ENCODE measurements at places on chromosomes 7 and 10. TPM values are rescaled to one million over a fixed set of nuclear protein-coding genes. Genes with fewer than 3 reads are reported as not detected.

DNA sequence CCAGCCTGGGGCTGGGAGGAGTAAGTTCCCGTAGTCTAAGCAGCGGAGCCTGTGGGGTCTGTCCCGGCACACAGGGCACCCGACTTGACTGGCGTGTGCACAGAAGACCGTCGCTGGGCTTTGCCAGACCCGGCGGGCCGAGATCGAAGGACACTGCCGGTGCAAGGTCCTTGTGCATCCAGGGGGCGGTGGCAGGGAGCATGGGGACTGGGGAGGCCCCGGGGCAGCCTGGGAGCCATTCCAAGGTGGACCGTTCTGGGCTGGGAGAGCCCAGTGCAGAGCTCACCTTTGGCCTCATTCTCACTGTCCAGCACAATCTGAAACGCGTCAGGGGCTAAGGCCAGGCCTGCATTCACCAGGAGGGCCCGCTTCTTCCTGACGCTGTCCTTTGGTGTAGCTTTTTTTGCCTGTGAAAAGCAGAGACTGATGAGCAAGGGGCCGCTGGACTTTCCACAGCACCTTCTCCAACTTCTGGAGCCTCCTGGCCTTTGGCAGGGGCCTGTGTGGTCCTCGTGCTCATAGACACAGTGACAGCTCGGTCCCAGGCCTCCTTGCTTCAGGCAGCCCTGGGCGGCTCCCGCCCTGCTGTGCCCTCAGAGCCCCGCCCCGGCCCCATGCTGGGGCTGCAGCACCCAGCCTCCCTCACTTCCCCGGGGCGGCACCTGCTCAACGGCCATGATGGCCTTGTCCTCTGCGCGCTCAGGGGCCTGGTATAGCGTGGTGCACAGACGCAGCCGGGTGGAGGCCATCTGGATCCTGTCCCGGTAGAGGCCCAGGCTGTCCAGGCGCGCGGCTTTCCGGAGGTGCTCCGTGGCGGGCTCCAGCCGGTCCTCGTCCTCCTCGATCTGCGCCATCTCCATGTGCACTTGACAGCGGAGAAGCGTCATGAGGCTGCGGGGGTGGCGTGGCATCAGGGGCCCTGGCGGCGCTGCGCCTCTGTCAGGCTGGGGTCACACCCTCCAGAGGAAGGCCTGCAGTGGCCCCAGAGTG, 20.3 kb downstream of the CFAP46 start:
- H3K4me1 ChIP-seq = no peaks in the 10 kb centered on the region
- H3K36me3 ChIP-seq = no peaks in the 10 kb centered on the region
- H3K4me3 ChIP-seq = no peak overlapping the region
- no peak overlapping the region for H3K27ac ChIP-seq
- peaks cover 27% of the 10 kb centered on the region for H3K27me3 ChIP-seq

Gene LRGUK
- 0.94 TPM for total RNA-seq

Gene LCOR
- total RNA-seq = 17.5 TPM

DNA sequence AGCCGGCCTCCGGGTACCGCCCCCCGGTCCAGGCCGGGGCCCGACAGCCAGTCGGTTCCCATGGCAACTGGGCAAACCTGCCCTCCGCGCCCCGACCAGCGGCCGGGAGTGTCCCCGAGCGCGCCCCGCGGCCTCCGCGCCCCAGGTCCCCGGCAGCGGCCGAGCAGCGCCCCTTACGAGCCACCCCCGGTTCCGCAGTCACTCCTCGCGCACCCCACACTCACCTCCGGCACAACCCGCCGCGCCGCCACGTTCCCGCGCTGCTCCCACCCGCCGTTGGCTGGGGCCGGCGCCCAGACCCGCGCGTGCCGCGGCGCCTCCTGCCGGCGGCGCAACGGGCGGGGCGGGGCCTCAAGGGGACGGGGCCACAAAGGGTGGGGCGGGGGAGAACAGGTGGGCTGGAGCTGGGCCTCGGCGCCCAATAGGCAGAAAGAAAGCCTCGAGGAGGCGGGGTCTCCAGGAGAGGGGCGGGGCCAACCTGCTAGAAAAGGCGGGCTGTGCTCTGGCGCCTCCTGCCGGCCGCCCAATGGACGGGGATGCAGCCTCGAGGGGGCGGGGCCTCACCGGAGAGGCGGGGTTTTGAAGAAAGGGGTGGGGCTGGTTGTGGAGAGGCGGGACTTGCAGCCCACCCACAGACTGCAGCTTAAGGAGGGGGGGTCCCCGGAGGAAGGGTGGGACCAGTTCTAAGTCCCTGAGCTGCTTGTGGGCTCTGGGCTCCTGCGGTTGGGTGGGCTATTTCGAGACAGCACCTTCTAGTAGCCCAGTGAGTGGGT, at the start of gene RADIL:
TSS of gene RADIL (minus strand) at position 345 of the 773 bp plus-strand sequence. CDS start 5,577 bp downstream, outside the sequence.
- peak within 1 kb of the TSS; percentile 84 for H3K27ac ChIP-seq
- peaks cover 28% of the 10 kb centered on the region for H3K4me1 ChIP-seq
- peaks cover 13% of the 10 kb centered on the region for H3K27me3 ChIP-seq
- peak within 1 kb of the TSS; percentile 76 for H3K4me3 ChIP-seq
- H3K36me3 ChIP-seq = no peaks in the 10 kb centered on the region

DNA sequence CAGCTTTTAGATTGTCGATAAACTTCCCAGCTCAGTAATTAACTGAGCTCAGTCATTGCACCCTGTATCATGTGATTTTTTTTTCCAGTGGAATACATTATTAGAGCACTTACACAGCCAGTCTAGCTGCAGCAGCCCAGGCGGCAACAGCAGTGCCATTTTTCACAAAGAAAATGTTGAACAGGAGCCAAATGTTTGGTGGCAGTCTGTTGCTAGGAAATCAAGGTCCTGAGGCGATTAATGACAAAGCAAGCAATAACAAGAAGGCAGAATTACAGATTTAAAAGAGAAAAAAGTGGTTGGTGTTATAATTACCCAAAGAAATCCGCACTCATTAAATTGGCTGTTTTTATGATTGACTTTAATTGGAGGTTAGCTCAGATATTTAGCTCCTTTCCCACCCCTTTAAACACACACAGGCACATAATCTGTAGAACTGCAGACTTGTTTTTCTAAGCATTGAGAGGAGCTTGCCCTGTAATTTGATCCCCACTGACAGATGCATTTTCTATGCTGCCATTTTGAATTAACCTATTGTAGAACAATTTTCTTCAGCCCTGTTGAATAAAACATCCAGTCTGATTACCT, 267.4 kb downstream of the ADK start:
- no peaks in the 10 kb centered on the region for H3K36me3 ChIP-seq
- H3K4me3 ChIP-seq = no peak overlapping the region
- H3K4me1 ChIP-seq = peaks cover 5% of the 10 kb centered on the region

- no peaks in the 10 kb centered on the region for H3K36me3 ChIP-seq
- no peak overlapping the region for H3K4me3 ChIP-seq
- H3K27me3 ChIP-seq = no peaks in the 10 kb centered on the region
- H3K4me1 ChIP-seq = no peaks in the 10 kb centered on the region
Measured at GRCh38 chr7:28228396-28228795, 47.8 kb upstream of the JAZF1 start.

GRCh38 chr10:14603534-14604102, 171.1 kb downstream of the FAM107B start:
- H3K4me3 ChIP-seq = peak overlapping the region; percentile 73
- peak overlapping the region; percentile 64 for H3K27ac ChIP-seq
- DNase-seq = no peak
- peaks cover 2% of the 10 kb centered on the region for H3K36me3 ChIP-seq
- peaks cover 36% of the 10 kb centered on the region for H3K4me1 ChIP-seq
- H3K27me3 ChIP-seq = no peaks in the 10 kb centered on the region

DNA sequence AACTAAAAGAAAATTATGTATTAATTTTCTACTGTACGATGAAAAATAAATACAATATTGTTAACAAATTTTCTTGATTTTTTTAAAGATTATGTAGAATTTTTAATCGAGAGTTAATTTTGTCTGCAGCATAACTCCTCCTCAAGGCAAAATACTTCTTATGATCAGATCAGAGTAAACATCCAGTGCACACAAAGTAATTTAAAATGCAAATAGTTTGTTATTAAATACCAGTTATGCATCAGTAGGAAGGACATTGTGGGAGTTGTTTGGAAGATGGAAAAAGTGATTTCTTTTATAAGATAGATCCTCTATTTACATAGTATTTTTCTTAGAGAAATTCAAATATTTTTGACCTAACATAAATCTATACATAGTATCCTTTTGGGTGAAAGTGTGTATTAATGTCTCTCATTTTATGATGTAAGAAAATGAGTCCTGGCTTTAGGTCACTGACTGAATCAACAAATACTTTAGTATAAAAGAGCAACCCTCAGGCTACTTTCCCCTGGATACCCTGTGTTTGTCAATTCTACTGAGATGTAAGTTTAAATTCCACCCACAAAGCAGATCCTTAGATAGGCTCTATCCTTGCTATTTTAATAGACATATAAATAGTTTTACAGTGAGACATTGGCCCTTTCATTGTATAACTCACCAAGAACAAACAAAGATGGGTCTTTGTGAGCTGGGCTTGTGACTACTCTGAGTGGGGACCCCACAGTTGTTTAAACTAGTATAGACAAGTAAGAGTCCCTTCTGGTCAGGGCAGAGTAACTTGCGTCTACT, 1133.7 kb downstream of the GATA3 start:
- no peak overlapping the region for H3K27ac ChIP-seq
- H3K4me3 ChIP-seq = no peak overlapping the region
- H3K36me3 ChIP-seq = no peaks in the 10 kb centered on the region
- DNase-seq = no peak

DNA sequence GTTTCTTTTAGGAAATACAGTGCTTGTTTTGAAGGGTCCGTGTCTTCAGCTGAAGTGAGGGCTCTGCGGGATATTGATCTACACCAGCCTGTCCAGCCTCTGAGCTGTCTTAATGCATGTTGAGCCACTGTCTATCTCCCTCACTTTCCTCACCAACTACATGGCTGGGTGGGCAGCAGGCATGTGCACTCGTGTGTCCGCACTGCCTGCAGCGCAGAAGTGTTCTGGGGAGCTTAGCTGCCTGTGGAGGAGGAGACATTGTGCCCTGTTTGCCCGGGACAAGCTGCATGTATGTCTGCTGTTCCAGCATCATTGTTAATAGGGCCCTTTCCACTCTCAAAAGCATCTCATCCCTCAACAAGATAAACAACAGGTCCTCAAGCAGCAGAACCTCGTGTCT, 133.1 kb upstream of the EEPD1 start:
- DNase-seq = no peak
- H3K27me3 ChIP-seq = no peaks in the 10 kb centered on the region
- no peaks in the 10 kb centered on the region for H3K4me1 ChIP-seq
- no peak overlapping the region for H3K4me3 ChIP-seq
- H3K36me3 ChIP-seq = no peaks in the 10 kb centered on the region

- peak within 1 kb of the TSS; percentile 58 for H3K4me3 ChIP-seq
- peaks cover 28% of the 10 kb centered on the region for H3K27me3 ChIP-seq
- H3K4me1 ChIP-seq = peaks cover 25% of the 10 kb centered on the region
- peak; percentile 64 for DNase-seq
- no peaks in the 10 kb centered on the region for H3K36me3 ChIP-seq
- no peak within 1 kb of the TSS for H3K27ac ChIP-seq
Measured at GRCh38 chr10:7666253-7667023, at the start of gene ITIH5. Gene ITIH5 (minus strand): TSS chr10:7666966. CDS start chr10:7666892, 74 bp downstream.

- DNase-seq = no peak
- peak overlapping the region; percentile 63 for H3K27ac ChIP-seq
- H3K4me3 ChIP-seq = peak overlapping the region; percentile 51
- peaks cover 22% of the 10 kb centered on the region for H3K4me1 ChIP-seq
- no peaks in the 10 kb centered on the region for H3K36me3 ChIP-seq
Measured at GRCh38 chr7:150340875-150341262, 560 bp downstream of the RARRES2 start.

Gene SUN3
- total RNA-seq = not detected

GRCh38 chr7:137254766-137255165, 88.8 kb downstream of the PTN start:
- no peak overlapping the region for H3K4me3 ChIP-seq
- no peak for DNase-seq
- H3K36me3 ChIP-seq = no peaks in the 10 kb centered on the region
- H3K4me1 ChIP-seq = no peaks in the 10 kb centered on the region

DNA sequence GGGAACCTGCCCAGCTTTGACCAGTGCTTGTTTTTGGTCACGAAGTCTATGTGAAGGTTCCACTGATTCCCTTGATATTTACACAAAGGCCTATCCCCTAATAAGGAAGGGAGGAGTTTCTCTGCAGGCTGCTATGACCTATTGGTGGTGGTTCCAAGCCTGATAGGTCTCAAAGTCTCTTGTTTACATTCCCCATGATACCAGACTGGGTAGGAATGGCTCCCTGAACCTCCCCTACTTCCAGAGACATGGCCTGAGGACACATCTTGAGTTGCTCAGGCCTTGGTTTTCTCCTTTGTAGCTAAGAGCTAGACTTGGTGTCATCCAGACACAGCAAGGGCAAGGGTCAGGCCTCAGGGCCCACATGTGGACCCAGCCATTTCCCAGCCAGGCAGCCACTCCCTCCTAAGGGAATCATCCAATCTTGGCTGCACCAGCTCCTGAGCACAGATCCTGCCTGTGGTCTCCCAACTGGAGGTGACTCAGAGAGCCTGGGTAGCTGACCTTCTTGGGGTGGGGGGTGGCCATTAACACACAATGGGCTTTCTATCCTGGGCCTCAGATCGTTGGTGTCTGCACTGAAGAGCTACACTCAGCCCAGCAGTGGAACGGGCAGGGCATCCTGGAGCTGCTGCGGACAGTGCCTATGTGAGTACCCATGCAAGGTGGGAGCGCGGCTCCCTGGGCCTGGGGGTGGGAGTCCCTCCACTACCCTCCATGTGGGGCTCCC, 51.0 kb upstream of the TRIM8 start:
- no peak overlapping the region for H3K4me3 ChIP-seq
- peaks cover 28% of the 10 kb centered on the region for H3K4me1 ChIP-seq
- H3K27ac ChIP-seq = no peak overlapping the region

GRCh38 chr7:46864716-46865115, 717.2 kb downstream of the TNS3 start:
- H3K4me1 ChIP-seq = no peaks in the 10 kb centered on the region
- no peaks in the 10 kb centered on the region for H3K27me3 ChIP-seq
- H3K27ac ChIP-seq = no peak overlapping the region
- H3K36me3 ChIP-seq = no peaks in the 10 kb centered on the region
- no peak for DNase-seq
- H3K4me3 ChIP-seq = no peak overlapping the region

Gene PPP1R3A
- total RNA-seq = not detected

GRCh38 chr10:4590807-4591206, 235.2 kb upstream of the AKR1E2 start:
- H3K4me1 ChIP-seq = no peaks in the 10 kb centered on the region
- H3K27me3 ChIP-seq = no peaks in the 10 kb centered on the region
- no peaks in the 10 kb centered on the region for H3K36me3 ChIP-seq
- no peak overlapping the region for H3K4me3 ChIP-seq
- H3K27ac ChIP-seq = no peak overlapping the region

GRCh38 chr7:26087321-26088091, 64.5 kb upstream of the NFE2L3 start:
- H3K4me3 ChIP-seq = no peak overlapping the region
- peaks cover 14% of the 10 kb centered on the region for H3K4me1 ChIP-seq
- DNase-seq = no peak
- H3K36me3 ChIP-seq = no peaks in the 10 kb centered on the region
- H3K27me3 ChIP-seq = no peaks in the 10 kb centered on the region

GRCh38 chr7:127035203-127035849, 217.4 kb downstream of the GRM8 start:
- H3K4me1 ChIP-seq = no peaks in the 10 kb centered on the region
- no peaks in the 10 kb centered on the region for H3K36me3 ChIP-seq
- H3K27me3 ChIP-seq = no peaks in the 10 kb centered on the region
- no peak overlapping the region for H3K27ac ChIP-seq
- H3K4me3 ChIP-seq = no peak overlapping the region
- no peak for DNase-seq

DNA sequence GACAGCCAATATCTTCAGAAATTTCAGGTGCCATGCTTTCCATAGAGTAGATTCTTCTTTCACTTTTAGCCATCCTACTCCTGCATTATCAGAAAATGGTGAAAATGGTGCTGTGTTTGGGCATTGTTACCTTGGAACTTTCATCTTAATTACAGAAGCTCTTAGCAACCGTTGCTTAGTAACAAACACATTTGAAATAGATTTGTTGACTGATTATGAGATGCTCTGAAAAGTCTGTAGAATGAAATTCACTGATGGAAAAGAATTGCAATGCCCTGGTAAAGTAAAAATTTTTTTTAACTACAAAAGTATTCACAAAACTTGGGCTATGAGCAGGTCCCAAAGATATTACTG, 249.3 kb upstream of the NEBL start:
- H3K4me3 ChIP-seq = no peak overlapping the region
- no peak overlapping the region for H3K27ac ChIP-seq
- H3K36me3 ChIP-seq = no peaks in the 10 kb centered on the region
- H3K4me1 ChIP-seq = no peaks in the 10 kb centered on the region
